ENCODE measurements at places on chromosomes 12 and 14.

DNA sequence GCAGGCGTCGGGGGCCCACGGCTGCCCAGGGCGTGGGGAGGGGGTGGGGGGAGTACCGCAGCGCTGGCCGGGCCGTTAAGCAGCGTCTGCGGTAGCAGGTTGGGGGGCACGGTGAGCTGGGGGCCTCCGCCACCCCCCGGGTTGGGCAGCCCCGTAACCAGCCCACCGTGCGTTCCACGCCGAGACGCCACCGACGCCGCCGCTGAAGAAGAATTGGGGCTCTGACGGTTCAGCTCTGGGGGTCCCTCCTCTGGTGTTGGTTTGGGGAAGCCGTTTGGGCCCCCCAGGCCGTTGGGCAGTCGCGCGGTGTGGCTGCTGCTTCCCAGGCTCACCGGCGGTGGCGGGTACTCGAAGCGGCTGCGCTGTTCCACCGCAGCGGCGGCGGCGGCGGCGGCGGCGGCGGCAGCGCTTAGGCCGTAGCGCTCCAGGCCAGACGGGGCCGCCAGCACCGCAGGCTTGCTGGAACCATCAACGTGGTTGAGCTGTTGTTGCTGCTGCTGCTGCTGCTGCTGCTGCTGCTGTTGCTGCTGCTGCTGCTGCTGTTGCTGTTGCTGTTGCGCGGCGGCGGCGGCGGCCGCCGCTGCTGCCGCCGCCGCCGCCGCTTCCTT, 1.5 kb downstream of the IRF2BPL start:
- DNase-seq: peak; percentile 61

- DNase-seq: no peak
These were observed 94.0 kb downstream of the BCAT1 start for GRCh38 chr12:24854908-24855307.

DNA sequence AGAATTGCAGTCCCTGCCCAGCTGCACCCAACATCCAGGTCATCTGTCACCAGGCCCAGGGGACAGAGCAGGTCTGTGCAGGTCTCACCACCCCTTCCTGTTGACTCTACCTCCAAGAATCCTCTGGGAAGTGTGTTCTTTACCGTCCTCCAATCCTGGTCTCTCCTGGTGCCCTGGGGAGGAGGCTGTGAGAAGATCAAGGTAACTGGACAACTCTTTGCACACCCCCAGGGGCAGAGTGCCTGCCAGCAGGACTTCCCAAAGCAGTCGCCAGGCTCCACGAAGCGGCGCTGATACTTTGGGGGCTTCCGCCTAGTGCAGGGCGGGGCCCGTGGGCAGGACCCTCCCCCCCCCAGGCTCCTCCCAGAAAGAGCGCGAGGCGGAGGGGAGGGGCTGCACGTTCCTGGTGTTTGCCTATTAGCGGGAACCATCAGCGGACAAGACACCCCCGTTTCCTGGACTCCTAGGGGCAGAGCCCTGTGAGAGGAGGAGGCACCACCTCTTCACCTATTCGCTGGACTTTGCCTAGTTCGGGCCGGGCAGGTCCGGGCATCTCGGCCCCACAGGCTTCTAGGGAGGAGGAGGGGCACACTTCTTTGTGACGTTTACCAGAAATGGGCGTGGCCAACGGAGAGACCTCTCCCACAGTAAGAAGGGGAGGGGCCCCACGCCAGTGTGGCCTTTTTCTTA, 918.0 kb downstream of the AACS start:
- DNase-seq: no peak

- no peak for DNase-seq
These were observed 229.6 kb upstream of the EGLN3 start for GRCh38 chr14:34180434-34180833.

- DNase-seq: no peak
These were observed 92.9 kb upstream of the FOXN3 start for GRCh38 chr14:89509891-89510290.

DNA sequence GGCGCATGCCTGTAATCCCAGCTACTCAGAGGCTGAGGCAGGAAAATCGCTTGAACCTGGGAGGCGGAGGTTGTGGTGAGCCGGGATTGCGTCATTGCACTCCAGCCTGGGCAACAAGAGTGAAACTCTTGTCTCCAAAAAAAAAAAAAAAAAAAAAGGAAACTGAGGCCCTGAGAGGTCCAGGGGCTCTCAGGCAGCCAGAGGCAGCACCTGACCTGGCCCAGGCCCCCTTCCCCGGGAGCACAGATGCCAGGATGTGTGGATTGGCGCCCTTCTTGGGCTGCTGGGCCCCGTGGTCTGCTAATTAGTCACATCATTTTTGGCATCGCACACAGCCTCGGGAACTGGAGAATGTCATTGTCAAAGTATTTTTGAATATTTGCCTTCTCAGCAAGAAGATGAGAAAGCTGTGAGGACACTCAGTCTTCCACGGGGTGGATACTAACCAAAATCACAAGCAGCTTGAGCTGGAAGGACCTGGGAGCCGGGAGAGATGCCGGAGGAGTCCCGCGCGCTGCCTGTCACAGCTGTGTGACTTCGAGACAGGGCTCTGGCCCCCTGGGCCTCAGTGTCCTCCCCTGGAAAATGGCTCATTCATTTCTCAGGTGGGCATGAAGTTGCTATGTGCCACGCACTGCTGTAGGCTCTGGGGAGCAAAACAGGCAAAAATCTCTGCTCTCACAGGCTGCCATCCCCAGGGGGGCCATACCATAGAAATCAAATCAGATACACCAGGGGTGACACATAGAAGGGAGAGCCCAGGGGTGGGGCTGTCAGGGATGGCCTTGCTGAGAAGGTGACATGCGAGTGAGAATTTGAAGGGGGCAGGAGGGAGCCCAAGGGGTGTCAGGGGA, 12.5 kb upstream of the RCOR1 start:
- DNase-seq: peak; percentile 26

DNA sequence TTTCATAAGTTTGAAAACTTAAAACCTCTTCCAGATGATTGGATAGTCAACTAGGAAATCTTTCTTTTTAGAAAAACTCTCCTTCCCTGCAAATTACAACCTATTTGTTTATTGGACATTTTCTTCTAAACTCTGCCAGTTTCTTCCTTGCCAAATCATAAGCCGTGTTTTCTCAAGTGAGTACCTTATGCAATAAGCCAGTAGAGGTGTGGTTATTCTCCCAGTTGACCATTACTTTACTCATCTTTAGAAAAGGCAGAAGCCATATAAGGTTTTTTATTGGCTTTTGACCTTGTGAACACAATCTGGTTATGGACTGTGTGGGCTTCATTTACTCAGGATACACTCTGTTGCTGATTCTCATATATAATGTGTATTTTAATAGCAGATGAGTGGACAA, 14.6 kb downstream of the ACTR6 start:
- no peak for DNase-seq

DNA sequence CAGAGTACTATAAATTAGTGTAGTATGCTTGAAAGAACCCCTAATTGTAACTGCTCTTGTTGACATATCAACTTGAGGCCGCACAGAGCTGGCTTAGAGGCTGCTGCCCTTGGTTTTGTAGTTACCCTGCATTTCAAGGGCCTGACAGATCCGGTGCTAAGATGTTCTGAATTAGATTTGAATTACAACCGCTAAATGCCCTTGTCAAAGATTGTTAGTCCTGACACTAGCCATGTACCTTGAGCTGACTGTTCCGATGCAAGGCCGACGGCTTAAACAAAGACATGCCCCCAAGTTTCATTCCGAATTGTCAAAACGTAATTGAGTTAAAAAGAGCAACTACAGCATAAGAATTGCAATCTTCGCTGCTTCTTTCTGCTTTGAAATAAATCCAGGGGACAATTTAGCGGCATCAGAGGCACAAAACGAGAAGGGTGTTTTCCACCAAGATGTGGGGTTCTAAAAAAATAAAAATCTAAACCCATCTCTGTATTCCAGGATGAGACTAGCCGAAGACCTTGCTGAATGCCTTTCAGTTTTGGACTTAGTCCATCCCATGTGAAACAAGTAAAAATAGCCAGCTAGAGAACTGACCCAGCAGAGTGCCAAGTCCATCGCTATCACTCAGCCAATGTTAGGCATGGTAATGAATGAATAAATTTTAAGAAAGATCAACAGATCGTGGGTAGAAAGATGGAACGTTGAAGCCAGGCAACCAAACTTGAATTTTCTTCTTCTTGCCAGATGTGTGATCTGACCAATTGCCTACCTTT, 148.7 kb downstream of the DICER1 start:
- DNase-seq: no peak

DNA sequence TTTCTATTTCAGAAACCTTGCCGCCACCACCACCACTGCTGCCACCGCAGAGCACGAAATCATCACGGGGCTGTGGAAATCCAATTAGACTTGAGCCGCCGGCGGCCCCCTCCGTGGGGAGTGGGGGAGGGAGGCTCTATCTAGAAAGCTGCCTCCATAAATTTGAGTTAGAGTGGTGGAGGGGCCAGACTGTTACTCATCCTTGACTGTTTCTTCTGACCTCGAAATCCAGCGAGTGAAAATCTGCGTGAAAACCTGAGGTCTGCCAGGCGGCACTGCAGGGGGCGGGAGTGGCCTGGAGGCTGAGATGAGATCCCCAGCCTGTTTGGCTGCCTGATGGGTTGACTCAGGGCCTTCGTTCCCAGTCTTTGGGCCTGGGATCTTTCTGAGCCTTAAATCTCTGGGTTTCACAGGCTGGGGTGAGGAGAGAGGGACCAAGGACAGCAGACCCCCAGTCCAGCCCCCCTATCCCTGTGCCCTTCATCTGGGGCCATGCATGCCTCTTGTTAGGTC, 29.9 kb downstream of the TSPAN9 start:
- no peak for DNase-seq

DNA sequence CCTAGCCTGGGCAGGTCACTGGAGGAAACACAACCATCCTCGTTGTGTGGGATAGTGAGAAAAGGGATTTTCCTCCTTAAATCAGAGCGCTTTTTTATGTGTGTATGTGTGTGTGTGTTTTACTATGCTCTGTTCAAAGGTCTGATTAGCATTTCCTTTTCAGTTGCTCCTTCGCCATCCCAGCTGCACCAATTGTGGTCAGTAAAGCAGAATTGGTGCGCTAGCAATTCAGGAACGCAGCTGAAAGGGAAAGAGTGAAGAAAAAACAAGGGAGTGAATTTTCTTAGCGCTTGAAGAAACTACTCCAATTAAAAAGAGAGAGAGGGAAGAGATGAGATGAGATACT, 173.3 kb upstream of the PARP11 start:
- DNase-seq: no peak

DNA sequence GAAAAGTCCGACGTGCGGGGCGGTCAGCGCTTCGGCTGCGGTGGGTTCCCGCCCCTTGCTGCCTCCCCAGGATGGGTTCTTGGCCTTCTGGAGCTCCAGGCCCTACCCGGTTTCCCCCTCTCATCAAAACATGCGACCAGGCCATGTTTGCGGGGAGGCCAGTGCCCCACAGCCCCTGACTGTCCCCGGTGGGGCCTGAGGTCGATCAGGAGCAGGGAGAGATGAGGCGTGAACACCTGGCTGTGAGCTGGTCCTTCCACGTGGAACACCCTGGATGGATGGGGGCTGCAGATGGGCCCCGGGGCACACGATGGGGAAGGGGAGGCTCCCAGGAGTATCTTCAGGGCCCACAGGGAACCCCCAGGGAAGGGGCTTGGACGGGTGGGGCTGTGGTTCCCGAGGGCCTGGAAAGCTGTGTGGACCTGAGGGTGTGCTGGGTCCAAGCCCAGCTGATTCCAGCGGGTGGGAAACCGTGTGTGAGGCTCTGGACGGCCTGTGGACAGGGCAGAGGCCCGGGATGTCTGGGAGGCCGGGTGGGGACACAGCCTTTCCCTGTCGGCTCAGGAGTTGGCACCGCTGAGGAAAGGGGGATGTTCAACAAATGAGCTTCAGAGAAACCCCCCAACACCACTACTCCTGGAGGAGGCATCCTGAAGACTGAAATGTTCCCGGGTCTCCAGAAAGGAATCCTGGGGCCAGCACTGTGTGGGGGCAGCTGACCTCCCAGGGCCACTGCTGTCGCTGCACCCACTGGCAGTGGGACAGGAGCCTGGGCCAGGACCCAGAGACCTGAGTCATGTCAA, 187.0 kb upstream of the C14orf180 start:
- DNase-seq: no peak

DNA sequence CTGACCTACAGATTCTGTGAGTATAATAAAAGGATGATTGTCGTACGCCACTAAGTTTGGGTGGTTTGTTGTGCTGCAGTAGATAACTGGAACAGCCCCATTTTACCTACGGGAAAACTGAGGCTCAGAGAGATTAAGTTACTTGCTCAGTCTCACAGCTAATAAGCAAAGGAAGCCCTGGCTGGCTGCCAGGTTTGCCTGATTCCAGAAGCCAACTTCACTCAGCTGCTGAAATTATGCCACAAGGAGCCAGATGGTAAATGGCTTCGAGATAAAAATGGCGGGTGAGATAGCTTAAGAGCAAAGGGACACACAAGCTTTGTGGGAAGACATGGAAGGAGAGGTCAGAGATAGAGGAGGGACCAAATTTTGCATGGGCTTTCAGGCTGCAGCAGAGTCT, 191.5 kb upstream of the NOS1 start:
- peak; percentile 18 for DNase-seq

- DNase-seq: no peak
These were observed at the start of gene PRKD1 for GRCh38 chr14:29927376-29928116. Gene PRKD1, minus strand, starts transcription at chr14:29927847.

DNA sequence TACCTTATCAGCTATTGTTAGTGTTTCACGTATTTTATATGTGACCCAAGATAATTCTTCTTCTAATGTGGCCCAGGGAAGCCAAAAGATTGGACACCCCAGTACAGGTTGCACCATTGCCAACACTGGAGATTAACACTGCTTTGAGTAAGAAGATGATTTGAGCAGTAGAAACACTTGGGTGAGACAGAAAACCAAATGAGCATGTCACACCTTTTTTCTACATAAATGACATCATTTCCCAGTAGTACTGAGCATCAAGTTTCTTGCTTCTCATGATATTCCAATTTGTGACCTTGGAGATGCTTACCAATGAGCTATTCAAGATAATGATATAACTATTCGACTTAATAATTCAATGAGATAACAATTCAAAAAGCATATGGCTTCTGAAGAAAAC, 140.0 kb downstream of the LLPH start:
- DNase-seq: no peak

All from NCI-H1694 (cell line).